Activated CD8-positive, alpha-beta memory T cell treated with anti-CD3 and anti-CD28 coated beads for 1 hour (primary cell): ENCODE measurements at places on chromosomes 1 and 21.

DNA sequence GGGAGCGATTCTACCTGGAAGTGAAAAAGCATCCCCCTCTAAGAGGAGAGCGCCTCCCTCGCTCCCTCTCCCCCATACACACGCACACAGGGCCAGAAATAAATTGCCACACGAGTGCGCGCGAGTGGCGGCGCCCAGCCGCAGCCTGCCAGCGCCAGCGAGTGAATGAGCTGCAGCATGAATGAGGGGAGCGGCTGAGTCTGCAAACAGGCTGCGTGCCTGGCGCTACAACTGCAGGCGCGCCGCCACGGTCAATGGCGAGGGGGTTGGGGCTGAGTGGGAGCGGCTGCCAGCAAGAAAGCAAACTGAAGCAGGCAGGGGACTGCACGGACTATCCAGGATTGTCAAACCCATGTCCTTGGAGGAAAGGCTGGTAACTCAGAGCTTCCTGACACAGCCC is 2.2 kb downstream of the CAMK1G start:
- no peak for DNase-seq

DNA sequence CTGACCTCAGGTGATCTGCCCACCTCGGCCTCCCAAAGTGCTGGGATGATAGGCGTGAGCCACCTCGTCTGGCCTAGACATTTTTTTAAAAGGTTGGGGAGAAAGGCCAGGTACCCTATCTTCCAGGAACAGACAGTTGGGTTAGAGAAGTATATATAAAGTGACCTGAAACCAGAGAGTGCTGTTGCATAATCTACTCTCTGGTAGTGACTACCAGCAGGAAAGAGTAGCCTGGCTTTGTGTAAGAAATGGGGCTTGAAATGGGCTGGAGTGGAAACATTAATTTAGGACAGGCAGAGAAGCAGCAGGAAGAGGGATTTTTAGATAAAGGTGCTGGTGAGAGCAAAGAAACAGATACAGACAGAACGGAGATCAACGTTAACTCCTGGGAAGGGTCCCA is 125.8 kb upstream of the HOOK1 start:
- no peak for DNase-seq

DNA sequence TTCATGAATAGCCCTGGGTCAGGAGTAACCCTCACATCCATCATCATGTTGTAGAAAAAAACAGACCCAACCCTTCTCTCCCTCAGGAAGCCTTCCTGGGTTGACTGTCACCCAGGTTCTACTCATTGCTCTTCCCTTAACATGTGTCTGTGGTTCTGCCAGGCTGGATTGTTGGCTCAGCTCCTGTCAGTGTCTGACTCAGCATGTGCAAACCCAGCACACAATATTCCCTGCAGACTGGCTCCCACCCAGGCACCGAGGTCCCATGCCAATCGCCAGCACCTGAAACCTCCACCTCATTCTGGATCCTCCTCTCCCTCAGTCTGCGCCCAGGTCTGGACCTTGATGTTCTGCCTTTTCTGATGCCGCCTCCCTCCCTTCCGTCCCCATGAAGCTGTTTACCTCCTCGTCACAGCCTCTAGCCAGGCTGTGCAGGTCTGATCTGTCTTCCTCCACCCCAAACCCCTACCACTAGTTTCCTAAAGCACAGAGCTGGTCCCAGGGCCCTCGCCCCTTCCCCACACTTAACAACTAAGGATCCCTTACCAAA is 4.3 kb upstream of the S100A8 start:
- no peak for DNase-seq

- DNase-seq, result no peak
Observed at GRCh38 chr1:210866532-210866931, 267.4 kb downstream of the KCNH1 start.

DNA sequence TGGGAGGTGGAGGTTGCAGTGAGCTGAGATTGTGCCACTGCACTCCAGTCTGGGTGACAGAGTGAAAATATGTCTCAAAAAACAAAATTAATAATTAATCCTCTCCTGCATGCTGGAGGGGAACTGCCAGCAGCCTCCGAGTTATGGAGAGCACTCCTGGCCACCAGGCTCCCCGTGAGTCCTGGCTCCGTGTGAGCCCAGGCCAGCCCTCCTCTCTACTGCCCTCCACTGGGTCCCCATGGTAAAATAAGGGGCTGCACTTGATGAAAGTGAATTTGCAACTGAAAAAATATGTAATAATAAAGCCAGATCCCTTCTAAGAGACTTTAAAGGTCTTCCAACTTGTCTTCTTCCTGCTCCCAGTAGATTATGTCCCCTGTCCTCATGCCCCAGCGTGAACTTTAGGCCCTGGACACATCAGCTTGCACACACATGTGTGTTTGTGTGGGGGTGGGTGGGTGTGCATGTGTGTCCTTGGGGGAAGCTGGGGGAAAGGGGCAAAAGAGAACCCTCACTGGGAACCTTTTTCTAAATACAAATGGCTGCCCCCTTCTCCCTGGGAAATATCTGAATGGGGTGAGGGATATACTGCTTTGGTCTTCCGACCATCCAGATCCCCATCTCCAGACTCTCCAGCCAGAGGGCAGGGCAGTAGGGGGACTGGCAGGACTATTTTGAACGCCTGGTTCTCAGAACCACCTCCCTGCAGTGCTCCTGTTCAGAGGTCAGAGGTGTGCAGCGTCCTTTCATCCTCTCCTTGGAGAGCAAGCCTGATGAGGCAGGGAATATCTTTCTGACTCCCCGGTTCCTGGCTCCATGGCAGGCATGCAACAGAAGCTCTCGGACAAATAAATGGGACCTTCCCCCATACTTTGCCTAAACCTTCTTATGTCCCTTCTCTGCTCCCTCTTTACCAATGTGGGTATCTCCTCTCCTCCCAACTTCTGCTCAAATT is 26.2 kb downstream of the NEK2 start:
- no peak for DNase-seq

- no peak for DNase-seq
Observed at GRCh38 chr1:65213271-65214023, 65.4 kb downstream of the AK4 start.

DNA sequence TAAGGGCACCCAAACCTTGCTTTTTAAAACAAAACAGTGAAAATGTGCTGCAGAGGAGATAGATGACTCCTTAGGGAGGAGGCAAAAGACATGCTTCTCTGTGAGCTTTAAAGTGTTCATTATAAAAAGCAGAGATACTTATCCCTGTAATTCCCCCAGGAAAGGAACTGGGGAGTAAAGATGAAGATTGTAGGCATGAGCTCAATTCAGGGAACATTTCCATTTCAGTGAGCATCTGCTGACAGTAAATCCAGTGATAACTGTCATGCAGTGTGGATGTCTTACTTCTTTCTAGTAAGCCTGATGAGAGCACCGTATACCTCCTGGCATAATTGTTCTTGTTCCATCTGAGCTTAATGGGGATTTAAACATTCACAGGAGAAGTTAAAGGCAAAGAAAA is 1296.5 kb downstream of the MRPL39 start:
- DNase-seq, result no peak

GRCh38 chr1:100538913-100539835 is 1.2 kb downstream of the GPR88 start:
- DNase-seq, result no peak

GRCh38 chr1:20149601-20150325 is 10.6 kb downstream of the PLA2G2F start:
- DNase-seq, result no peak
